ENCODE measurements at places on chromosomes 4 and X. TPM values are rescaled to one million over a fixed set of nuclear protein-coding genes. Genes with fewer than 3 reads are reported as not detected.

DNA sequence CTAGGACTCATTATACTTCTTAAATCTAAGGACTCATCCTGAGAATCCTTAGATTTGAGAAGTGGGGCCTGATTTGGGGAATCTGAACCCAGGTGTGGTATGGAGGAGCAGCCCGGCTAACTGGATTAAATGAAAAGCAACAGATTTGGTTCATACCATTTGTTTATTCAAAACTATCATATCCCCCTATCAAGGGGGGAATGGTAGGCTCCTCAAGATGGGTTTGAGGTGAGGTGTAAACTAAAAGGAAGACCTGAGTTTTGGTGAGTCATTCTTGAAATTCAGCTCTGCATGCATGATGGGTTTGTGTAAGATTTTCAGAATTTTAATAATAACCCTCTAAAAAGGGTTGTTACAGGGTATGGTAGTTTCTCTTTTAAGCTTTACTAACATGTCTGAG, 53.4 kb downstream of the CASP6 start:
- DNase-seq, result no peak

DNA sequence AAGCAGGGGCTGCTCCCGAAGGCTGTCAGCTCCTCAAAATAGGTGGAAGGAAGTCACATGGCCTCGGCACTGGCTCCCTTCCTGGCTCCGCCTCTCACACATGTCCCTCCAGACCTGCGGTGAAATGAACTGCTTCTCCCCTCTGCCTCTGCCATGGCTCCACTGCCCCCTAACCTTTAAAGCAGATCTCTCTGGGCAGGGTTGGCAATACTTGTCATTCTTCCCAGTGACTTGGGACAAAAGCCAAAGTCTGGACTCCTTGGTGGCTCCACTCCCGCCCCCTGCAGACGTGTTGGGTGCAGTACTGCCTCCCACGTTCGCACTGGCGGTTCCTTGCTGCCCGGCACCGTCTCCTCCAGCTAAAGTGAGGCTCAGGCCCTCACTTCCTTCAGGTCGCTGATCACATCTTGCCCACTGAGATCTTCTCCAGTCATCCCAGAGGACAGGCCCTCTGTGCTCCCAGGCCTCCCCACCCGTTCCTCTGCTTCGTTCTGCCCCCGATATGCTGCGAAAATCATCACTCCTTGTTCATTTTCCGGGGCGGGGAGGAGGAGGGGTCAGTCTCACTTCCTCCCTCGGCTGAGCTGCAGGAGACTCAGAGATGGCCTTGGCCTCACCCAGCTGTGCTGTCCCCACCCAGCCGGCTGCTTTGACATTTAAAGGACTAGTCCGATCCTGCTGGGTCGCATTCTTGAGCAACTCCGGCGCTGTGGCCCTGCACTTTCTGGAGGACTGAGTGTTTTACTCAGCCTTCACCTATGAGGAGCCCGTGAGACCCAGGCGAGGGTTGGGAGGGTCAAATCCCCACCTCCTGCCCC, 97.4 kb downstream of the PHKA2 start:
- peak; percentile 45 for DNase-seq

DNA sequence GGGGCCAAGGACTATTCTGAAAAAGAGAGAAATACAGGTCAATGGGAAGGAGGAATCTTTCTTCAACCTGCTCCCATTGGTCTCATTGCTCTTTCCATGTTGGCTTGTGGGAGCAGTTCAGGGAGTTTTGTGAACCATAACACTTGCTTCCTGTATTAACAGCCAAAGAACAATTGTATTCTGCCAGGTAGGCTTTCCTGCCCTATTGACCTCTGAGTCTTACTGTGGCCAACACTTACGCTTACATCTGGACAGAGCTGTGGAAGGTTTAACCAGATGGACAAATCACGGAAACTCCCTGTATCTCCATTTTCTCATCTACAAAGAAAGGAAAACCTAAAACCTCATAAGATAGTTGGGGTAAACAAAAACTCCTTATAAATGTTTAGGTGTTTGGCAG, 30.7 kb downstream of the MID1IP1 start:
- no peak for DNase-seq

DNA sequence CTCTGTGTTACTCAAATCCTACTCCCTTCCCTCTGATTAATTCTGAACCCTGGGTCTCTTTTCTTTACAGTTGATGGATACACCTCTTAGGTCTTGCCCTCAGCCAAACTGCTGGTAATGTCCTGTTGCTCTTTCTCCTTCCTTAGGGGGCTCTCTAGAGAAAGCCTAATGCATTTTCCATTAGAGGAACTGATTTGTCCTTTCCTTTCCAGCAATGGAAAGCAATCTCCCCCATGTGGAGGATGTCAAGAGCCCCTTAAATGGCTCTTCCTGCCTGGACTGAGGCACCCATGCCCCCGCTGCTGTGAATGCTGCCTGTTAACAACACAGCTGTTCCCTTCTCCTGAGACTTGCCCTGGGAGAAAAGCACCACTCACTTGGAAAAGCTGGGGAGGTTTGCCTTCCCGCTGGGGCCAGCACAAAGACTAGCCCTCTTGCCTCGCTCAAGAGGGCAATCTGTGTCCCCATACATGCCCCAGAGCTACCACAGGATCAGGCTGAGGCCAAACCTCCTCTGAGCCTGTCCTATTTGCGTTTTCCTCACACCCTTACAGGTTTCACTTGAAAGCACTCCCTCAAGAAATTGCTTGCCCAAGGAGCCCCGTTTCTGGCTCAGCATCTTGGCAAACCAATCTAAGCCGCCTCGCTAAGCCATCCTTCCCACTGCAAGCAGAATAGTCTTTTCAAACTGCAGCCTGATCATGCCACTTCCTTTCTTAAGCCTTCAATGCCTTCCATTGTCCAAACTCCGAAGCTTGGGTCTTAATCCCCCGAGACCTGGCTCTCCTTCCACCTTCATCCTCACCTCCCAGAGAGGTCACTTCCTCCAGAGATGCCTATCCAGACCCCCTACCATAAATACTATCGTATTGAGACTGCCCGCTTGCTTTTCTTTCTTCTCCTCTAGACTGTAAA, 23.2 kb upstream of the SMIM20 start:
- no peak for DNase-seq

DNA sequence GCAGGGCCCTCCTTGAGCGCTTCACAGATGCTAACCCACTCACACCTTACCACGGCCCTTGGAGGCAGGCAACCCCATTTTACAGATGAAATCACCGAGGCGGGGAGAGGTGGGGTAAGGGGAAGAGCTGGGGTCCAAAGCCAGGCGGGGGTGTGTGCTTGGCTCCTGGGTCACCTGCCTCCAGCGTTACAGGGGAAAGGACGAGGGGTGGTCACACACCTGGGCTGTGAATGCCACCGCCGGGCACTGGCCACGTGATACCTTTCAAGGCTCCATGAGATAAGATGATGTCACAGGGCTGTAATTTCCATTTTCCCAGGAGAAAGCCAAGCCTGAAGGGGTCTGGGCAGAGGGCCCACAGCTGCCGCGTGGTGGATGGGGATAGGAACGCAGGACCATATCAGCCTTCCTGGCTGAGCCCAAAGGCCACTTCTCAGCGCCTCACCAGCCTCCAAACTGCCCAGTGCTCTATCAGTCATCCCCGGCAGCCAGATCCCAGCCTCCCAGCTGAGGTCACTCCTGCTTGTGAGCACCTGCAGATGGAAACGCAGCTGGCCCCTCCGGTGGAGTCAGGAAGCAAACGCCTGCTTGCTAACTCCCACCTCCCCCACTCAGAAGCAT, 62.4 kb upstream of the CRMP1 start:
- no peak for DNase-seq

DNA sequence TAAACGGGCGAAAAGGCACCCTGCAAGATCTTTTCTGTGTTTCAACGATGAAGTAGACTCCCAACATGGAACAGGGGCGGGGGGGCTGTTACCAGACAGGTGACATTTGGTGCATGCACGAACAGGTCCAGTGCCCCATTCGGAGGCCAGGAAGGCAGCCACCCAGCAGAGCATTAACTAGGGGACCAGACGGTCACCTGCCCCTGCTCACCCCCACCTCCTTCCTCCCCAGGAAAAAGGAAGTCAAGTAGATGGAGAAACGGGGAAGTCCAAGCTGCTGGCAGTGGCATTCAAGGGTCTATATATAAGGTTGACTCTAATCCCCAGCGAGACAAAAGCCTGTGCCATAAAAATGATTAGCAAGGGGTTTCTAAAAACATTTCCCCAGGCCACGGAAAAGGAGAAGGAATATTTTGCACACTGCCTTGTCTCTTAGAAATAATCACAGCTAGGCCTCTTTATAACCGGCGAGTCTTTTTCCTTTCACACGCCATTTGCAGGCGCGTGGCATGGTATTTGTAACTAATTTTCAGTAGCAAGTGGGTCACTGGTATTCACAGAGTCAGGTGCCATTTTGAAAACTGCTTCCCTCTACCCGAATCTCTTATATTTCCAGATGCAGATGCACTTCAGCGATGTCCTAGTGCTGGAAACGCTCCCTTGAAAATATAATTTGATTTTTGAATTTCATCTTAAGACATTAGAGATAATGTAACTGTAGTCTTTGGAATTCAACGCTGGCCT, 1.2 kb upstream of the TMSB4X start:
- DNase-seq, result no peak

DNA sequence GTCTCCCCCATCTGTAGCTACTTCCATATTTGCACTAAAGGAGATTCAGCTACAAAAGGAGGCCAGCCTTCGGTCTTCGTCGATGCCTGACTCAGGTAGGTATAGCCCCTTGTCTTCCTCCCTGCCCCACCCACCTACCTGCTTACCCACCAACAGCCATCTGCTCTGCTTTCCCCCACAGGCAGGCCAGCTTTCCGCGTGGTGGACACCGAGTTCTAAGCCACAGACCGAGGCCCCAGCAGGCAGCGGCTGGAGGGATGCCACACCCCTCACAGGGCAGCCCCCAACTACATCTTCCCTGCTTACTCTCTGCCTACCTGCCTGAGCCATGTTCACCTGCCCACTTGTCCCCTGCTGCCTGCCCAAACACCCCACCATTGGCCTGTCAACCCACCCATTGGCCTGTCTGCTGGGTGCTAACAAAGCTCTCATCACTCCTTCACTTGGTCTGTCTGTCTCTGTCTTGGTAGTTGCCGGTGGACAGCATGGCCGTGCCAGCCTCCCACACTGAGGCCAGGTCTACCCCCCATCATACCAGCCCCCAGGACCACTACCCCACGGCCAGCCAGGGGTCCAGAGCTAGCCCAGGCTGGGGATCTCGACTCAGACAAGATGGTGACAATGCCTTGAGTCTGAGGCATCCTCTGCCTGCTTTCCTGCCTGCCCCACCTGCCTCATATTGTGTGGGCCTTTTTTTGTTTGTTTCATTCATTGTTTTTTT, 4.1 kb upstream of the USP11 start:
- no peak for DNase-seq

DNA sequence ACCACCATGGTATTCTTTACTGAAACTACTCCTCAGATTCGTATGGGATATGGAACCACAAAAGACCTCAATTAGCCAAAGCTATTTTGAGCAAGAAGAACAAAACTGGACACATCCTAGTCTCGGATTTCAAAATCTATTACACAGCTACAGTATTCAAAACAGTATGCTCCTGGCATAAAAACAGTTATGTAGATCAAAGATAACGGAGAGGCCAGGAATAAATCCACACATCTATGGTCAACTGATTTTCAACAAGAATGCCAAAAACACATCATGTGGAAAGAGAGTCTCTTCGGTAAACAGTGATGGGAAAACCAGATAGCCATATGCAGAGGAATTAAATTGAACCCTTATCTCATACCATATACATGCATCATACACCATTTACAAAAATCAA, 155.3 kb downstream of the SPCS3 start:
- DNase-seq, result no peak

- no peak for DNase-seq
These were observed 2.2 kb downstream of the SPP1 start for GRCh38 chr4:87977521-87978278.

DNA sequence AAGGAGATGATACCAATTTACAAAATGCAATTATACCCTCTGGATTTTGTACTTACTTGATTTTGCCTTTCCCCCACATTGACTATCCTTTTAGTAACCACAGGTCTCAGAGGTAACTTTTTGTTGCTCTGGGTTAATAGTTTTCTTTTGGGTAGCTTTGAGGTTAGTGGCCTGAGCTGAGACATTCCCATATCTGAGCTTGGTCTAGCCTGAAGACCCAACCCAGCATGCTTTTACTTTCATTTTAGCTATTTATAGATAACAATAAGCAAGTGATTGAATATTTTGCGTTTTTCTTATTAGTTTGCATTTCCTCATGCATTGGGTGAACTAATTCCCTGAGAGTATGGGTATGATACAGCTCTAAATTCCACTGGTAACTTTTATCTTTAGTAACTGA, 11.8 kb downstream of the HTN1 start:
- DNase-seq, result no peak

GRCh38 chr4:3320361-3321023, 27.7 kb downstream of the RGS12 start:
- DNase-seq, result no peak

DNA sequence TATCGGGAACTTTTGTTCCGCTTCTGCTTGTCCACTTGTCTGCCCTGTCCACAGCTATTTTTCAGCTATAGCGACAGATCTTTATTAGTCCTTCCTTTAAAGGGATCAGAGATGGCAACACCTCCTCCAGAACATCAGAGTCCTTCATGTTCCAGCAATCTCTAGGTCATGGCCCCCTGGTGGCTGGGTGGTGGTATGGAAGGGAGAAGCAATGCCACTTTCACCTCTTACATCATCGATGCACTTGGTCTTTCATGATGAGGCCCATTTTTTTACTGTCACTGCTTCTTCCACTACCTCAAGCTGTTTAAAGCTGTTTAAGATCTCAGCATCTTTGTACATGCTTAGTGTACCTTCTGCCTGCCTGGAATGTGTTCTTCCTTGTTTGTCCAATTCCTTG, 106.7 kb downstream of the ARHGAP6 start:
- no peak for DNase-seq

- DNase-seq, result no peak
These were observed 190.3 kb upstream of the PSAPL1 start for GRCh38 chr4:7625071-7625470.

- DNase-seq, result no peak
These were observed 1084.2 kb upstream of the TENM3 start for GRCh38 chr4:181158971-181159370.

- DNase-seq, result no peak
These were observed 56.5 kb downstream of the CPZ start for GRCh38 chr4:8648816-8649630.

- DNase-seq, result no peak
These were observed 185.7 kb upstream of the TBL1X start for GRCh38 chrX:9279234-9279544.

DNA sequence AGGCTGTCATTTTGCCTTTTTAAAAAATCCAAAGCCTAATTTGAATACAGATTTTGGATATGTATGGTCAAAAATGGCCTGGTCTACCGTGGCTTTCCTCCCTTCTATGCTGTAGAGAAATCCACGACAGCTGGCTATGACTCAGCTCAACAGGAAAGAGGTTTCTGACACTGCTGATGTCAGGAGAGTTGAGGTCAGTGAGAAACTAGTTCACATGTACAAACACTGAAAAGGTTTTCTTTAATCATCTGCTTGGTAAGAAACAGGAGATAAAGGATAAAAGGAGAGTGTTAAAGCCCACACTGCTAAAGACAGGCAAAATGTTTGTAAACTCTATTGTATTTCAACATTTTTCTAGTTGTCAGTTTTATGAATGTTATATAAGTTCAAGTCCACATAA, 113.9 kb downstream of the NYX start:
- DNase-seq, result no peak

L1CAM gene
- total RNA-seq, result 18.3 TPM

CXCL13 gene
- not detected for total RNA-seq

HDX gene
- total RNA-seq, result 6.0 TPM

SNCA gene
- 14.3 TPM for total RNA-seq

BMX gene
- 6.2 TPM for total RNA-seq

GAGE12G gene
- not detected for total RNA-seq

PPID gene
- 8.3 TPM for total RNA-seq

CXorf49 gene
- not detected for total RNA-seq

BANK1 gene
- 1.1 TPM for total RNA-seq

Data from thoracic aorta (tissue), 2 donors.